Activated CD8-positive, alpha-beta memory T cell treated with anti-CD3 and anti-CD28 coated beads for 1 hour (primary cell): ENCODE measurements at places on chromosomes 6 and 20.

- no peak for DNase-seq
Observed at GRCh38 chr6:46626228-46626909, 26.2 kb downstream of the CYP39A1 start.

DNA sequence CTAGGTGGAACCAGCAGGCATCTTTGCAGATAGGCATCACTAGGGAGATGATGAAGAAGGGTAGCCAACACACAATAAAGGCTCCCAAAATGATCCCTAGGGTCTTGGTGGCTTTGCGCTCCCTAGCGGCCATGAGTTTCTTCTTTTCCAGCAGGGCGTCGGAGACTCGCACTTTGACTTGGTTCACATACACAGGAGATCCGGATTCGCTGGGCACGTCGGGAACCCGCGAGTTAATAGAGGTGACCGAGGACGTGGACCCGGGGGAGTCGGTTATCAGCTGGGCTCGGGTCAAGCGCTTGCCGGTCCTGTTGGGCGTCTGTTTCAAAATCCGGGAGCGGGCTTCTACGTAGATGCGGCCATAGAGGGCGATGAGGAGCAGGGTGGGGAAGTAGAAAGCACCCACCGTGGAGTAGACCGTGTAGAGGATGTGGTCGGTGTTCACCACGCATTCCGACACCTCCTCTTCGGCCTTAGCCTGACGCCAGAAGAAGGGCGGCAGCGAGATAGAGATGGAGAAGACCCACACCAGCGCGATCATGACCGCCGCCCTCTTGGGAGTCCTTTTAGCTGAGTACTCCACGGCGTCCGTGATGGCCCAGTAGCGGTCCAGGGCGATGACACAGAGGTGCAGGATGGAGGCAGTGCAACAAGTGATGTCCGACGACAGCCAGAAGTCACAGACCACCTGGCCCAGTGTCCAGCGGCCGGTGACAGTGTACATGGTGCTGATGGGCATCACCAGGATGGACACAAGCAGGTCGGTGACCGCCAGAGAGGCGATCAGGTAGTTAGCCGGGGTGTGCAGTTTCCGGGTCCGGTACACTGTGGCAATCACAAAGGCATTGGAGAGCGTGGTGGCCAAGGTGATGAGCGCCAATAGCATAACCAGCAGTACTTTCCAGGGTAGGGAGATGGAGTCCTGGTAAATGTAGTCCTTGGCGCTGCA, 658 bp downstream of the HTR1B start:
- no peak for DNase-seq

- DNase-seq: no peak
Observed at GRCh38 chr6:25179051-25179778, 100.0 kb upstream of the CARMIL1 start.

- DNase-seq: no peak
Observed at GRCh38 chr20:10609276-10609675, 64.5 kb downstream of the JAG1 start.

DNA sequence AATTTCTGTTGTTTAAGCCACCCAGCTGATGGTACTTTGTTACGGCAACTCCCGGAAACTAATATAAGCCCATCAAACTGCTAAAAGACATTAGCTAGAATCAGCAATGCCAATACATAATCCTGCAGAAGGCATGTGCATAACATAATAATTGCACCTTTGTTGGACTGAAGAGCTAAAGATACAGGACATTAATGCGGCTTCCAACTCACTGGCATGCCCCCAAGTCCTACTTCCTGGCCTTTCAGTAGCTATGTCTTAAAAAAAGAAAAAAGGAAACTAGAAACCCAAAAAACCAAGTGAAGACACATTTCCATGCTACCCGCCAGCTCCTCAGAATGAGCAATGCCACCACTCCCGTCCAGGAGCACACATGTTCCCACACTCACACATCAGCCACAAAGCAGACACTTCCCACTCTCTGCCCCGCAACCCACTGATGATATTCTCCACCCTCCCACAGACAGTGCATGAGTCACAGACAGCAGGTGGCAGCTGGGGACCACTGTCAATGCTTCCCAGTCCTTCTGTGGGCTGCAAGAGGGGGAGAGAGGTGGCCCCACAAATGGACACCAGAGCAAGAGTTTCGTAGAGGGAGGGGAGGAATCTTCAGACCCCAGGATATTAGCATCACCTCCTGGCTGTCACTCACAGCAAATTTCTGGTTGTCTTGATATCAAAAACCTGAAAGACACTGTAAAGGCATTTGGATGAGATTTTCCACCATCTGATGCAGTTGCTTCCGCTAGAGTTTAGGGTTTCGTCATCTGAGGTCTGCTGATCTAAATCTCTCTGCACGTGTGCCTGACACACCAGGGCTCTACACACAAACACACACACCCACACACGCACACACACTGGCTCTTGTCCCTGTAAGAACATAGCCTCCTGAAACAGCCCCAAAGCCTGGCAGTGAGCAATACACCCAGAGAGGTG, 32.8 kb downstream of the GFOD1 start:
- peak; percentile 52 for DNase-seq

GRCh38 chr6:132902901-132903300, 88.5 kb downstream of the RPS12 start:
- DNase-seq: no peak

GRCh38 chr20:53495398-53496092, 98.1 kb downstream of the ZNF217 start:
- DNase-seq: no peak

DNA sequence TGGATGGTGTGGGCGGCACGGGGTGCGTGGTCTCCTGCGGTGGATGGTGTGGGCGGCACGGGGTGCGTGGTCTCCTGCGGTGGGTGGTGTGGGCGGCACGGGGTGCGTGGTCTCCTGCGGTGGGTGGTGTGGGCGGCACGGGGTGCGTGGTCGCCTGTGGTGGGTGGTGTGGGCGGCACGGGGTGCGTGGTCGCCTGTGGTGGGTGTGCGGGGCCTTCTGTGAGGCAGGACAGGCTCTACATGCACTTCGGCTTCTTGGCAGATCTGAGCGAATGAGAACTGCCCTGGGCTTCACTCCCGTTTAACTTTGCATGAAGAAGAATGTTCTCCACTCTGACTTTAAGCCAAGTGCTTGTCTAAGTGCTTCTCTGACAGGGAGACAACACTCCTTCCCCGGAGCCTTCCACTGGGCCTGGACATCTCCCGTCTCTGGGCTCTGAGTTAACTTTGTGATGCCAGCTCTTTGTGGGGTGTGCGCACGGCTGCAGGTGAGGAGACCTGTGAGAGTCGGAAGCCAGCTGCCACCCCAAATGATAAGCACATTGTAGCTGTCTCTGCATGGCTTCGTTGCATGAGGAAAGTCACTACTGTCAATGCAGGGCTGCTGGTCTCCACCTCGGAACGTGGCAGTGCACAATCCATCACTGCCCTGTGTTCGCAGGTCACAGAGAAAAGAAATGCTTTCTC, 244.8 kb downstream of the DLL1 start:
- DNase-seq: no peak

GRCh38 chr6:166940643-166941068, 15.7 kb downstream of the RNASET2 start:
- no peak for DNase-seq

DNA sequence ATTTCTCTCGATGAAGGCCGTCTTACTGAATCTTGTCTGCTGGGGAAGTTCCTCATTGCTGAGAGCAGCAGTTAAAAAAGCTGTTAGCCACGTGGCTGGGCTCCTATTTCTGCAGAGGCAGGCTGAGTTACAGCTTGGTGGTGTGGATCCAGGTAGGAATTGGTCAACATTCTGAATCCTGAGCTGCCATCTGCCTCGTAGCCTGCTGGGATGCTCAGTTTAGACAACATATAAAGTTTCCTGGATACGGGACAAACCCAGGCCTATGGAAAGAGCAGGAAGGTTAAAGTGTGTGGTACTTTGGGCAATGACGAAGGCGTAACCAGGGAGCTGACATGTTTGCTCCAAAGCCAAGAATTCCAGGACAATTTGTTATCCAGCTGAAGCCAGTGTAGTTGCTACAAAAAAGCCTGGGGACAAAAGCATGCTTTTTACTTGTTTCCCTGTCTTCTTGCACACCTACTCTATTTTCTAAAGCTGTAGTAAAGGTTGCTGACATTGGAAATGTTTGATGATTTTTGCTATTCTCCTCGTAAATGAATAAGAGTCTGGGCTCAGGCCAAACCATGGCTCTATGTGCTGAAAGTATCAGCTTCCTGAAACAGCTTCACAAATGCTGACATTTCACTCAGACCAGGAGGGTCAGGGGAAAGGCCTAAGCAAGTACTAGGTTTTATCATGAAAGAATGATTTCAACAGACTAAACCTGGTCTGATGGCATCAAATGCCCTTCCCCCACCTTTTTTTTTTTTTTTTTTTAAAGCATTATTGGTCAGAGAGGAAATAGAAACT, 12.4 kb upstream of the MYLK2 start:
- DNase-seq: no peak

- DNase-seq: no peak
Observed at GRCh38 chr6:55874316-55874715, 1.1 kb downstream of the BMP5 start.

- no peak for DNase-seq
Observed at GRCh38 chr6:148514091-148514845, 171.6 kb downstream of the SASH1 start.

GRCh38 chr6:154488802-154489437, 21.6 kb downstream of the CNKSR3 start:
- DNase-seq: no peak

DNA sequence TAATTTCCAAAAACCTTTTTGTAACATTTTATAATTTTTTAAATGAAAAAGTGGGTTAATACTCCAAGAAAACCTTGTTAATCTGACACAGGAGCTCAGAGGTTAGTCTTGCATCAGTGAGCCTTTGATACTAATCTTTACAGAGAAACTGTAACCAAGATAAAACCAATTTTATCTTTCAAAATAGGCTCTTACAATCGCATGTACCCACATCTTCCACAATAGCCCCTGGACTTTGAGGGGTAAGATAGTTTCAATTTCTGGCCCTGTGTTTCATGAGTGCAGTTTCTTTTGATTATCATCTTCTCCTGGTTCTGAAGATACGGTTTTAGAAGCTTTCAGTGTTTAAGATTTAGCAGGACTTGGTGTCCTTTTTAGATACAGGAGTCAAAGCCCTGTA, 34.5 kb upstream of the MAS1L start:
- no peak for DNase-seq

GRCh38 chr6:112408522-112408921, 61.4 kb downstream of the RFPL4B start:
- DNase-seq: no peak

DNA sequence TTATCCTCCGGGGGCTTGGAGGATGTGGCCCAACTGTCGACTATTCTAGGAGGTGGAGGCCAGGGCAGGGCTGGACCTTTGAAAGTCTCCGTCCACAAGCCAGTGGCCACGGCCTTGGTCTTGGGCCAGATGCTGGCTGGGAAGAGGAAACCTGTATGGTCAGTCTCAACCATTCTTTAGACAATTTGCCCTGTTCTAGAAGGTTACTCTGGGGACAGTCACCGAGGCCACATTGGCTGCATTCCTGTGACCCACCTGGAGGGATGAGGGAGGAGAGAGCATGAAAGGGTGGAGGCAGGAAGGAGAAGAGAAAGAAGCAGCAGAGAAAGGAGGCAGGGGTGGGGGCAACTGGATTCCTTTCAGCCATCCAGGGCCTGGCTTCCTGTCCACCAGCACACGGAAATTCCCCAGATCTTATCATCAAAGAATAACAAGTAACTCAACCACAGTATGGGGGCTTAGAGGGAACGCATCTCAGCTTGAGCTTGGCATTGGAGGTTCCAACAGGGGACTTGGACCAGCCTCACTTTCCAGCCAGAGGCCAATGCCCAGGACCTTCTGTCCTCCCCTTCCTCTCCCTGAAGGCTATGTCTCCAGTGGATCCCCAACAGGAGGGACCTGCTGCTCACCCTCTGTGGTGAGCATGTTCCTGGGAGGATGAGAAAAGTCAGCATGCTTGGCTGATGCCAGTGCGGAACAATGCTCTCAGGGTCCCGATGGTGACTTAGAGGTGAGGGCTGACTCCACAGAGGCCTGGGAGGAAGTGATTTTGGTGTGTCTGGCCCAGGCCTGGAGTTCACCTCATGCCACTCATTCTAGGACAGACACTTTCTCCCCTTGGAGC, 30.4 kb downstream of the TGM2 start:
- DNase-seq: no peak

DNA sequence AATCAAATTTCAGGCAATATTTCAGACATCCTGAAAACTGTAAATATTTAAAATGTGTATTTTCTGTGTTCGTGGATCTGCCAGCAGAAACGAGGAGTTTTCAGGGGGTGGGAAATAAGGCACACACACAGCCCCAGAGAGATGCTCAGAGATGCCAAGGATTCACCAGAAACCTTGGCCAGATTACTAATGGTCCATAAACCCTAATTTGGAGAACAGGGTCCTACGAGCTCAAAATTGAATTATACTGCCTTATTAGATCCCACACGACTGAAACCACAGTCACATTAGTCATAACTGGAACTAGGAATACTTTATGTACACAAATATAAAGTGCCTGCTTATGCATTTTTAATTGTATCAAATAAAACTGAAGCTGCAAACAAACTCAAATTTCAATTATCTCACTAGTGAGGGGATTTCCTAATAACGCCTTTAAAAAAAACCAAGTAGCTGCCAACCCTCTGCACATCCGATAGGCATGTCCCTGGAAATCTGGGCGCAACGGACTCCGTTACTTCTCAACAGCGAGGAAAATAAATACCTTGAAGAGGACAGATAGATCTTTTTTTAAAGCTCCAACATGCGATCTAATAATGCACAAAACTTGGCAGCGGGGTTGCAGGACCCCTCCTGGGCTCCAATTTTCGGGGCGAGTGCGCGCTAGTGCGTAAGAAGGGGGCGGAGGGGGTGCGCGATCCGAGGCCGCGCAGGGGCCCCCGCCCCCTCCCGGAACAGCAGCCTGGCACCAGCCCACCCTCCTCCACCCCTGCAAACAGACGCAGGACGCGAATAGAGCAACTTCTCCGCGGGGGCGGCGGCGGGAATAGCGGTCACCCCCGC, 897 bp downstream of the CHD6 start:
- no peak for DNase-seq

DNA sequence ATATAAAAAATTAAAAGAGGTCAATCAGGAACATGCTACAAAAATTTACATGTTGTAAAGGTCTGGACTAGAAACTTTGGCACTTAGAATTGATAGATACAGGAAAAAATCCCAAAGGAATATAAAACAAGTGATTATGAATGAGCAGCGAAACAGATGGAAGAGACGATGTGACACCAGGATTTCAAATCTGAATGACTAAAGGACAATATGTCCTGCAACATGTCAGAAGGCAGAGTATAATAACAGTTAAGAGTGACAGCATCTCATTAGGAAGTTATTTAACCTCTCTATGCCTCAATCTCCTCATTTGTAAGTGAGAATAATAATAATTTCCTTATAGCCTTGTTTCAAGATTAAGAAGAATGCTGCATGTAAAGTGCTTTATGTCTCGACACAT, 50.3 kb downstream of the FRK start:
- no peak for DNase-seq

- DNase-seq: no peak
Observed at GRCh38 chr6:14975471-14975817, 270.4 kb upstream of the JARID2 start.

GRCh38 chr6:34278833-34279232, 30.0 kb upstream of the SMIM29 start:
- DNase-seq: no peak

GRCh38 chr6:16136621-16137450, 8.0 kb downstream of the MYLIP start:
- DNase-seq: no peak
